ENCODE measurements at places on chromosomes 1 and 21.

- no peak for DNase-seq
Measured at GRCh38 chr1:33281554-33282303, 25.4 kb downstream of the ZNF362 start.

- DNase-seq, result no peak
Measured at GRCh38 chr1:196887515-196888239, at the start of gene CFHR4. CFHR4 (plus strand) TSS chr1:196888052; CDS start chr1:196888151, 99 bp downstream.

DNA sequence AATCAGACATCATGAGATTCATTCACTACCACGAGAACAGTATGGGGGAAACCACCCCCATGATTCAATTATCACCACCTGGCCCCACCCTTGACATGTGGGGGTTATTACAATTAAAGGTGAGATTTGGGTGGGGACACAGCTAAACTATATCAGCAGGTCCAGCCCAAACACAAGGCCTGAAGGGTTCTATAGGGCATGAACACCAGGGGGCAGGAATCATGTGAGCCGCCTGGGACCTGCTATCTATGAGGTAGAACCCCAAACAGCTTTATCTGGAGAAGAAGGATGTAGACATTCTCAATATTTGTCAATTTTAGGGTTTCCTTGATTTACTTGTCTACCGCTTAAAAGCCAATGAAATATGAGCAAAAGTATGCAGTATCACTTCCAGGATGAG lies 294.9 kb upstream of the DEPDC1 start:
- no peak for DNase-seq

DNA sequence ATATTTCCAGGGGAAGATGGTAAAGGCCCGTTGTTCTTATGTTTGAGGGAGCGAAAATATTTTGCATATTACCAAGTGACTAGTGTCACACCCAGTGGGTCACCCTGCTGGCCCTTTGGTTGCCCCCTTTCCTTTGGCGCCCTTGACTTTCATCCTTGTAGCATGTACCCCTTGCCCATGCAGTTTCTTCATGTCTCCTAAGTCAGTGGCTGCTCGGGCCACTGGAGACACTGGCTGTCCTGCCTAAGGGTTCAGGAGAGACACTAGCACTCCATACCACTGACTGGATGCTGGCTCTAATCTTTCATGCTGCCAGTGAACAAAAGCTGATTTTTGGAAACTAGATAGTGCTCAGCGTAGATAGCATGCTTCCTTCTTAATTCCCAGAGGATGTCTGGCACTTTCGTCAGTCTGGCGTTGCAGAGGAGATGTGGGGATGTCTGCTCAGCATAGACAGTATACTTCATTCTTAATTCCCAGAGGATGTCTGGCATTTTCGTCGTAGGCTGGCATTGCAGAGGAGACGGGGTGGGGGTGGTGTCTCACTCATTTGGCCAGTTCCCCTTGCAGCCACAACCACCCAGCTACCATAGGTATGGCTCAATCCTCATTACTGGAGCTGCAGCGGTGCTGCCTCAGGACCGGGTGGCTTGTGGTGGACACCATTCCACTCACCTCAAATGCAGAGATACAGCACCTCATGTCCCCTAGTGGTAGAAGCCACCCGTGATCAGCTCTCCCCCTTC lies 770.9 kb upstream of the TPTE start:
- DNase-seq, result no peak

DNA sequence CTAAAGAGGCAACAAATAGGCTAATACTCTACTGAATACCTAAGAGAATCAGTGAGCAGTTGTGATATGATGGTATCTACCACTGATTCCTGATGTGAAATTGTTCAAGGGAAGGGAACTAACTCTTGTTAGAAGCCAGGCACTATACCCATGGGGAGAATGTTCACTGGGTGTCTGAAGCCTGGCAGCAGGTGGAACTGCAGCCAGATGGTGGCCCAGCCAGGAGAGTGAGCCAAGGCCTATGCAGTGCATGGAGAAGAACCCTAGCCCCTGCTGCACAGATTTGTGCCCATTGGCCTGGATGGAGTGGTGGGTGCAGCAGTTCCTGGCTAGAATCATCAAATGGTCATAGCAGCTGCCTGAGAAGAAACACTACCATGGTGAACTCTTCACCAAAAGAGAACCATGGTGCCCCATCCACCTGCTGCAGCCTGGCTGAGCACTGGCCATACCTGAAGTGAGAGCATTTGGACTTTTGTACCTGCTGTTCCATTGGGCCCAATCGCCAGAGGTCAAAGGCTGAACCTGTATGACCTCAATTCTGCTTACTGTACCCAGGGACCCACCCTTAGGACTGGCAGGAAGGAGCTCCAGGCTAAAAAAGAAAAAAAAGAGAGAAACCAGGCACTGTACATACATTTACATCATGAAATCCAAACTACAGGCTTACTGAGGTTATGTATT lies 118.8 kb upstream of the IVNS1ABP start:
- no peak for DNase-seq

DNA sequence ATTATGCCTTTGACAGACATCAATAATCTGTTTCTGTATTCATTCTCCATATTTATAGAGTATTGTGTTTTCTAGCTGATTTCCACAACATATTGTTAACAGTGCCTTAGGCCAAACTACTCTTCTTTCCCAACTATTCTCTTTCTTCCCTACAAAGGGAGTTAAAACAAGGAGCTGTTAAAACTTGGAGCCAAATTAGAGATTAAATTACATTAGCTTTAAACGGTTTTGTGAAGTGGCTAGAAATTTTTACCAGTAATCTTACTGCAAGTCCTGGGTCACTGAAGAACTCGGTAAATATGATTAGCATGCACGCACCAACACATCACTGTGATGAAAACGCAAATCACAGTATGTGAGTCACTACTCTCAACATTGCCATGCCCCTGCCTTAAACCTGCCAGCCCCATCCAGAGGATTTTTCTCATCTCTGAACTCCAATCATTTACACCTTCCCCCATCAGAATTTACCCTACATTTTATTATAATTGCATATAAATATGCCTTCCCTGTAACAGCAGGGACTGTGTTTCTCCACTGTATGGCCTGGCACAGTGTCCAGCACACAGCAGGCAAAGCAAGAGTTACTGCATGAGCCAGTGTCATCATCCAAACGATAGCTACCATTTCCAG lies 1.5 kb upstream of the PRDX6 start:
- DNase-seq, result peak; percentile 83

DNA sequence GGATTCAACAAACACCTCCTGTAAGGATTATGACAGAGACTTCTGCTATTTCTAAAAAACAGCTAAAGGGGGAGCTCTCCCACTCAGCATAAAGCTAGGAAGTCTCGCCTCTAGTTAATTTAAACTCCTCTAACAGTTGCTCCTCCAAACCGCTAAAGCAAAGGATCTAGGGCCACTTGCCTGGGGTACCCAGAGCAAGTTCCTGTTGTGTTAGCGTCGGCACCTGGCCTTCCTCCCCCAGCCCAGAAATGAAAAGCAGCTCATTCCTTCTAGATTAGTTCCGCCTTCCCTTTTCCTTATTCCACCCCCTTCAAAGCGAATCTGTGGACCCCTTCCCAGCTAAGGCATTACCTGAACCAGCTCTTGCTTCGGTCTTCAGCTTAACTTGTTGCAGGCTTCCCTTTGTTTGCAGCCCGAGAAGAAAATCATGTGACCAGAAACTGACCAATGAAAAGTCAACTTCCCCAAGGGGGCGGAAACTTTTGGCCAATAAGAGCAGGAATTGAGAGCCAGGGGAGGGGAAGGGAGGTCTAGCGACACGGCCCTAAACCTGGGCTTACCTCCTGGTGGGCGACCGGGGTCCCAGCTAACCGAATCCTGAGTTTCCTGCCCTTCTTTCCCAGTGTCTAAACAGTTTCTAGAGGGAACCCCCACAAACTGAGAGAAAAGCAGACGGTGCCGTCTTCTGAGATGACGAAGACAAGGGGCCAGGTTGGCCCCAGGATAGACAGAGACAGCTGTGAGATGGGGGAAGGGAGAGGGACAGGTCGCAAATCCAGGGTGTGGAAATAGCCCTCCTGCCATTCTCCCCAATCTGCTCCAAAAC lies at the start of gene PBXIP1:
TSS of gene PBXIP1 (minus strand) at position 382 of the 826 bp plus-strand sequence. CDS start 2,378 bp downstream, outside the sequence.
- peak; percentile 89 for DNase-seq

GRCh38 chr21:37711836-37712568 lies 204.3 kb downstream of the KCNJ6 start:
- DNase-seq, result peak; percentile 55

GRCh38 chr1:246182149-246182851 lies 324.8 kb downstream of the SMYD3 start:
- no peak for DNase-seq

- DNase-seq, result peak; percentile 9
Measured at GRCh38 chr1:55040083-55040932, 960 bp downstream of the PCSK9 start.

GRCh38 chr21:34570313-34570712 lies 44.6 kb downstream of the RCAN1 start:
- DNase-seq, result no peak

- DNase-seq, result no peak
Measured at GRCh38 chr21:42360317-42360716, 6.0 kb downstream of the TFF1 start.

- no peak for DNase-seq
Measured at GRCh38 chr1:96544051-96544830, 177.3 kb upstream of the PTBP2 start.

- DNase-seq, result no peak
Measured at GRCh38 chr1:234250747-234251146, 122.5 kb upstream of the COA6 start.

- peak; percentile 22 for DNase-seq
Measured at GRCh38 chr1:193060938-193061337, 1.5 kb downstream of the RO60 start.

DNA sequence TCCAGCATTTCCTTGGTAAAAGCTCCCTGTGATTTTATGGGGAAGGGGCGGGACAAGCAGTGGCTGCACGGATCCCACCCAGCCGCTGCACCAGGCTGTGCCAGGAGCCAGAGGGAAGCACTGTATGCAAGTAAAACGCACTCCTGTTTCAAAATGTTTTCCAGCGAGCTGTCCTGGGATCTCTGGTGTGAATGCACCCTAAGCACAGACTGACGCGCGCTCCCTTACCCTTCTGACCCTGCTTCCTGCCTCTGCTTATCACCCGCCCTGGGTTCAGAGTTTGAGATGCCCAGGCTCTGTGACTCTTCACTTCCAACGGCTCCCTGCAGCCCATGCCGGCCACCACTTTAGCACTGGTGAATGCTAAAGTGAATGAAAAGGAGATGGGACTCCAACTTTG lies 131.2 kb downstream of the RHOU start:
- peak; percentile 39 for DNase-seq

DNA sequence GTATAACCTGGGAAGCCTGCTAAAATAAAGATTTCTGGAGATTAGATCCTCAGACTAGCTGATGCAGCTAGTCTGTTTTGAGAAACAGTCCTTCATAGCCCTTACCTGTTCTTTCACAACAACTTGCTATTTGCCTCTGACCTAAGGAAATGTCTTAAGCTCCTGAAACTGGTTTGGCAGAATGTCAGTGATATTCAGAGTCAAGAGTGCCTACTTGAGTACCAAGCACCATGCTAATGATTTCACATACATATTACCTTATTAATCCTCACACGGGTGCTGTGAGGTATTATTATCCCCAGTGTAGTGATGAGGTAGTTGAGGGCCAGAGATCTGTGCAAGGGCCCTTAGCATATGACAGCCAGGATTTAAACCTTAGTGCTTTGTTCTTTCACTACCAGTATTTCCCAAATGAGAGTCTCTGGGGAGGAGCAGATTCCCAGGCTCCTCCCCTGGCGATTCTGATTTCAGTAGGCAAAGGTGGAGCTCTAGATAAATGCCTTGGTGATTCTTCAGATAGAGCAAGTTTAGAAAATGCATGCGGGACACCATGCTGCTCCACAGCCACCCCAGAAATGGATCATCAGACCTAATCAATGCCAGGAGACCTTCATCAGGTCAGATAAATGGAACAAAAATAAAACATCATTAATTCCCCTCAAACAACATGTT lies 47.4 kb upstream of the WNT2B start:
- DNase-seq, result no peak

DNA sequence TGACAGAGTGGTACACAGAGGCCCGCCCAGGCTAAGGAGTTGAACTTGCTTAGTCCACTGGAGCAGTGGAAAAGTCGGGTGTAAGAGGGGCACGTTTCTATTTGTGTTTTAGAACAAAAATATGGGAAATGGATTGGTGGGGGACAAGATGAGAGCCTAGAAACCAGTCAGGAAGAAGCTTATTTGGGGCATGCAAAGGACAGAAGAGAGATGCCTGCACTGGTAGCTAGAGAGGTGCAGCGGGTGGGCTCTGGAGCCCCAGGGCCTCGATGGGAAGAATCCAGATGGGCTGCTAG lies 1.2 kb upstream of the LIN9 start:
- DNase-seq, result no peak

- no peak for DNase-seq
Measured at GRCh38 chr21:14598065-14598464, 52.0 kb upstream of the SAMSN1 start.

DNA sequence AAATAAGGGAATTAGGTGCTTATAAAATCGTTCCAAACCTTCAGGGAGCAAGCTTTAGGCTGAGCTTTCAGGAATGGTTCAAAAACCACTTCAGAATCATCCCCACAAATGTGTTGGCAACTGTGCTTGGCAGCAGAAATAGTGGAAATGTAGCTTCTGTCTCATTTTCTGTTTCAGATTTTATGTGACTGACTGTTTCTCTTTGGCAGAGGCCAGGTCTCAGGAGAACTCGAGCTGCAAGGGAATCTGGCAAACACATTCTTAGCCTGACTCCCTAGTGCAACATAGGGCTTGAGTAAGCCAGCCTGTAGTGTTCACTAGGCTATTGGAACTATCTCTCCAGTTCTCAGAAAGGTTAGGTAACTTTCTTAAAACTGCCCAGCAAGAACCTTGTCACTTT lies 128.6 kb downstream of the PLA2G4A start:
- DNase-seq, result no peak

- no peak for DNase-seq
Measured at GRCh38 chr1:94024104-94024792, 96.7 kb downstream of the ABCA4 start.

GRCh38 chr1:155636397-155637153 lies 26.6 kb downstream of the MSTO1 start:
- DNase-seq, result no peak

DNA sequence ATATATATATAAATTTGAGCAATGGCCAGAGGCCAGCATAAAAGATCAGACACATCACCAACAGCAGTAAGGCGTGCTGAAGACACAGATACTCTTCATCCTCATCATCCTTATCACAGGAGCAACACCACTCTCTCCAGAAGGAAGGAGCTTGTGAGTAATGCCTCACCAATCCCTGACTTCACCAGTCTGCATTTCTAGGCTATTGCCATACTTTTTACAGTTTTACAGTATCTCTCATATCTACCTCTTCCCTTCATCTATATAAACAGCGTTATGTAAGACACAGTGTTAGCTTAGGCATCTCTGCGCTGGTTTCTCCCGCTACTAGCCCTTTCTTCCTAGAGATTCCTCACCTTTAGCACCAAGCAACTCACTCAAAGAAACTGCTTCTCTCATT lies 2.4 kb upstream of the ABL2 start:
- no peak for DNase-seq

- peak; percentile 44 for DNase-seq
Measured at GRCh38 chr1:161198194-161198896, 509 bp downstream of the ADAMTS4 start.

- no peak for DNase-seq
Measured at GRCh38 chr1:18278946-18279345, 171.3 kb downstream of the IGSF21 start.

GRCh38 chr1:9542430-9542829 lies 3.2 kb downstream of the SLC25A33 start:
- peak; percentile 63 for DNase-seq
